M059J (cell line): ENCODE measurements at places on chromosomes 11 and 22.
A peak's percentile ranks its signal among the peaks of the same experiment; 100 is the strongest.

DNA sequence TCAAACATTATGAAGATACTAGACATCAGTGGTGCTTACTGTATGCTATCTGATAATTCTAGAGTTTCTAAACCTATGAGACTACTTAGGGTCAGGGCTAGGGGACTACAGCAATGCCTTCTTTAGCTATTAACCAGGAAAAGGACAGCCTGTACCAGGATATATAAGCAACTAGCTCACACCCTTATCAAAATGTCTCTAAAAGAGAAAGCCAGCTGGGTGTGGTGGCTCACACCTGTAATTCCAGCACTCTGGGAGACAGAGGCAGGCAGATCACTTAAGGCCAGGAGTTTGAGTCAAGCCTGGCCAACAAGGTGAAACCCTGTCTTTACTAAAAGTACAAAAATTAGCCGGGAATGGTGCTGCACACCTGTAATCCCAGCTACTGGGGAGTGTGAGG, 55.8 kb downstream of the RAB6A start:
- DNase-seq = no peak

DNA sequence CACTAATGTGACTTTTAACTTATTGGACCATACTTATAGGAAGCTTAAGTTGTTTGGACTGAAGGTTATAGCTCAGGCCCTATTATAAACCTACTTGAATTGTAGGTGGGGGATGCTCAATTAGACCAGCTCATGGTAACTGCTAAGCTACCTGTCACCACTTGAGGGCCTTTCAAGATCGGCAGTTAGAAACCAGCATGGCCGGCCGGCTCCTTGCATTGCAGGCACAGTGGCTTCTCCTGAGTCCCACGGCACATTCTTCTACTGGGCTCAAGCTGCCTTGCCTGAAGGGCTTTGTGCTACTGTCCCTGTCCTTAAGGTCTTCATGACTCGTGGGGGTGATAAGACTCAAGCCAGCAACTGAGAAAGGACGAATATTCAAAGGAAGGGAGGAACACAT, 70.8 kb downstream of the TBC1D22A start:
- no peak for DNase-seq

GRCh38 chr11:46675288-46675851, 25.0 kb downstream of the ARHGAP1 start:
- DNase-seq = peak; percentile 81

DNA sequence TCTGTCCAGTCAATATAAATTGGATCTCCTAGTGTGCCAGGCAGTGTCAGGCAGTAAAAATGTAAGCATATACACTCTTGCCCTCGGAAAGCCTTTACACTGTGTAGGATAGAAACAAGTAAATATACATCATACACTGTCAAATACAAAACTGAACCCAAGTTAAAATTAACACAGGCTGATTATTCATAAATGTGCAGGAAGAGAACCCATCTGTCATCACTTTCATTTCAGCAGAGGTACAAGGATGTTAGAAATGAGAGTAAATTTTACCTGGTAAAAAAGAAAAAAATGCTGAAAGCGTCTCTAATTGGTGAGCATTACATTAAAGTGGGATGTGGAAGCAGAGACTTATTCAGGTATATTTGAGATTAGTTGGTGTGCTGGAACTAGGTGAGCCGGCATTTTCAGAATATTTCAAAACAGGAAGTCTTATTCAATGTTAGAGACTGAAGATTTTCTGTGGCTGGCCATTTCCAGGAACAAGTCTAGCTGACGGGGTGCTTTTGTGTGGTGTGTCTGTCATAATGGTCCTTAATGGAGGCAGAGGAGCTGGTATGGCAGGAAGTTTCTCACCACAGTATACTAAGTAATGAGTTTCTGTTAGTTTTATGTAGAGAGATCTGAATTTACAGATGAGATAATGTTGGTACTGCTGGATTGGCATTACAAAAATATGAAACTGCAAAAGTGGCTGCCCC, 192.6 kb downstream of the CASP12 start:
- DNase-seq = peak; percentile 68

- DNase-seq = no peak
Measured at GRCh38 chr11:87572881-87573280, 535.1 kb downstream of the TMEM135 start.

GRCh38 chr11:69662806-69663205, 12.3 kb downstream of the LTO1 start:
- no peak for DNase-seq

GRCh38 chr11:134449713-134450112, 37.7 kb upstream of the B3GAT1 start:
- DNase-seq = no peak

- DNase-seq = no peak
Measured at GRCh38 chr22:17496841-17497240, 66.5 kb upstream of the SLC25A18 start.
